ENCODE measurements at places on chromosomes 6 and 20.

DNA sequence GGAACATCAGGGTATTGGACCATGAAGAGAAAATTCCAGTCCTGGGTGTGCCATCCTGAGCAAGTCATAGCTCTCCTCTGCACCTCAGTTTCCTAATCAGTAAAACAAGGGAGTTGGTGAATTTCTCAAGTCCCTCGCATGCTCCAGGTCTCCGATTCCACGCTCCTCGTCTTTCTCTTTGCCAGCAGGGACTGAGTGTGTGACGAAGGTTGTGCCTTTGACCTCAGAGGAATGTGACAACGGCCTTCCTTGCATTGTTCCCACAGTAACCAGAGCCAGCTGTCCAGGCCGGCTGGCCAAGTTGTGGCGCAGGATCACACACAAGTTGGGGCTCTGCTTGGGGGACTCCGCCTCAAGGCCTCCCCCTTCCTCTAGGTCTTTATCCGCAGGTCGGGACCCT, 217.3 kb downstream of the ATXN1 start:
- peak; percentile 52 for DNase-seq

DNA sequence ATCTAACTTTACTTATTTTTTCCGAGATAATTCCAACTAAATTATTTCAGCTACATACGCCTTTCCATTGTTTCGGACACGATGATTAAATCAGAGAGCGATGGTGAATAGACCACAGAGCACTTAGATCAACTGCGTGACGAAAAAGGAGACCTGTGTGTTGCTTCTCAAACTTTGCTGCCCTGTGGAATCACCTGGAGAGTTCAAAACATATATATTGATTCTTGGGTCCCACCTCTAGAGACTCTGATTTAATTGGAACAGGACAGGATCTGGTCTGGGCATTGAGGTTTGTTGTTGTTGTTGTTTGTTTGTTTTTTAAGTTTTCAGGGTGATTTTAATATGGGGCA, 401 bp upstream of the TNFRSF21 start:
- DNase-seq = no peak

DNA sequence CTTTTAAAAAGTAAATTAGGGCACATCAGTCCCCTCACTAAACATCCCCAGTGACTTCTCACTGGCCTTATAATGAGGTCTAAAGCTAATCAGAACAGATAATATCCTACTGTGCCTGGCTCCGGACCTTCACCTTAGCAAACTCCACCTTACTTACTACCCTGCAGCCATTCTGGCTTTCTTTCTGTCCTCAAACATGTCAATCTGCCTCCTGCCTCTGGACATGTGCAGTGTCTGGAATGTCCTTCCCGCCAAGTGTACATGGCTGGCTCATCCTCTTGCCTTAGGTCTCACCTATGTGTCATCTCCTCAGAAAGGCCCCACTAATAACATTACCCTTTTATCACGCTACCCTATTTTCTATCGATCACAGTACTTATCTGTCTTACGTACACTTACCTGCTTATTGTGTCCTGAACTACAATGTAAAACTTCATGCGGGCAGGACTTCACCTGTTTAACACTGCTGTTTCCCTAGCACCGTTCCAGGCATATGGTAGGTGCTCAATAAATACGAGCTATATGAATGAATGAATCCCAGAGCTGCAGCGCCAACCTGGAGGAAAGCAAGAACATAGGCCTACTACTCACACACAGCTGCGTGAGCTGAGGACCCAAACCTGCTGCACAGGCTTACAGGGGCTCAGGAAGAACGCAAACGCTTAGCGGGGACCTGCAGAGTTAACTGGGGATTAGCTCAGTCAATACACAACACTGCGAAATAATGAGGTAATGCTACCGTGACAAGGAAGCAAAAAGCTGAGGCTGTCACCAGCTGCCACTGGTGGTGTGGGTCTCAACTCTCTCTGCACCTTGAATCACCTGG, 991 bp downstream of the UQCC2 start:
- no peak for DNase-seq

DNA sequence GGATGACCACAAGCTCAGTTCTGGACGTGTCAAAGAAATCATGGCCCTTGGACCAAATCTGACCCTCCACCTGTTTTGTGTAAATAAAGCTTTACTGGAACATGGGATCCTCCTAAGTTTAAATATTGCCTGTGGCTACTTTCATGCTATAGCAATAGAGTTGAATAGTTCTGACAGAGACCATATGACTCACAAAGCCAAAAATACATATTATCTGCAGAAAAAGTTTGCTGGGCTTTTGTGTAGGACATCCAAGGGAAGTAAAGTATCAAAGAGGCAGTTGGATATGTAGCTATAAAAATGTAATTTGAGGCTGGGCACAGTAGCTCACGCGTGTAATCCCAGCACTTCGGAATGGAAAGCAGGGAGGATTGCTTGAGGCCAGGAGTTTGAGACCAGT, 78.9 kb downstream of the TOX2 start:
- DNase-seq = no peak

GRCh38 chr20:8735674-8736073, 333.2 kb upstream of the PLCB4 start:
- DNase-seq = no peak

DNA sequence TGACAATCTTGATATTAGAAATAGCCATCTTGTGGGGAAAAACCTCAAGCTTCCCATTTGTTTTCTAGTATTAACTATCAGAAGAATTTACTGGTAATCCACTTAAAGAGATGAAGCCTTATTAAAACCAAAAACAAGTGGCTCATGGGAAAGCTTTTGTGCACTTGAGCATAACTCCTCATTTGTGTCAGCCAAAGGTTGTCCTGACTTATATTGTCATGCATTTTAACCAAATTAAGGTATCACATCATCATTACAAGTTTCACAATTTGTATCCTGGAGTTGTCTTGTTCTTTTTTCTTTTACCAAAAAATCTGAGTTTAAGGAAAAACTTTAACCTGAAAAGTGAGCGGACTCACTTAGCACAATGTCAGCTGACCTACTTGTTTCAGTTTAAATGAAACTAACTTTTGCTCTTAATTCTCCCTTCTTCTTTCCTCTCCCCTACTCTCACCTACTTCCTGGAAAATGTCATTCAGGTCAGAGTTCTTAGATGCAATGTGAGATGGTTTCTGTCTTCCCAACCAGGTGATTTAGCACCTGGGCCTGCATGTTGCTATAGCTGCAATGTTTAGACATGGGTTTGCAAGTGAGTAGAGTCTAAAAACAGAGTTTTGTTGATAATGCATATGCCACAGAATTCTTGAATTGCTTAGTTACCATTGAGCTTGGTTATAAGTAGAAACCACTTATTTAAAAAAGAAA, 82.8 kb downstream of the TNFAIP3 start:
- no peak for DNase-seq

DNA sequence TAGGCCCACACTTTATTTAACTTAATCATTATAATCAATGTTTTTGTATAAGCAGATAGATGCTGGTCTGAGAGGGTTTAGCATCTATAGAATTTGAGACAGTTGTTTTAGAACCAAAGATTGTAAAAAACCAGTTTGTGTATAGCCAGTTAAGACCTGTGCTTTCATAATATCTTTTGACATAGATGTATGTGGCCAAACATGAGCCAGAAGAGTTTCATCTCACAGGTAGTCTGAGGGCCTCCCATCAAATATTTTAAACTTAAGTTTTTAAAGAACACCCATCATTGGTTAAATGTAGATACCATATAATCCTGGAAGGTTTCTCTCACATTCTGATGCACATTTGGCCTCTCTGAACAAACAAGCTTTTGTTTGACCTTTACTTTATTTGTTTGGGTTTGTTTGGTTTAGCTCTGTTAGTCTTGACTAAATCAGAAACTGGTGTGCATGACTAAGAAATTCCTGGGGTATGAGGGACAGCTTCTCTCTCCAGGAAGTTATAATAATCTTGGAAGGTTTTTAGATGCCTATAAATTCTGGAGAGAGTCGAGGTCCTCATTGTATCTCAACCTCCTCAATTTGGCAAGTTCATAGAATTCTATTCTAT, 58.0 kb upstream of the TMEM200A start:
- no peak for DNase-seq

GRCh38 chr20:40326784-40327183, 362.3 kb downstream of the MAFB start:
- DNase-seq = no peak

- DNase-seq = no peak
Observed at GRCh38 chr6:168959696-168960095, 293.9 kb downstream of the THBS2 start.

GRCh38 chr20:19113343-19113930, 99.0 kb upstream of the SLC24A3 start:
- DNase-seq = no peak

DNA sequence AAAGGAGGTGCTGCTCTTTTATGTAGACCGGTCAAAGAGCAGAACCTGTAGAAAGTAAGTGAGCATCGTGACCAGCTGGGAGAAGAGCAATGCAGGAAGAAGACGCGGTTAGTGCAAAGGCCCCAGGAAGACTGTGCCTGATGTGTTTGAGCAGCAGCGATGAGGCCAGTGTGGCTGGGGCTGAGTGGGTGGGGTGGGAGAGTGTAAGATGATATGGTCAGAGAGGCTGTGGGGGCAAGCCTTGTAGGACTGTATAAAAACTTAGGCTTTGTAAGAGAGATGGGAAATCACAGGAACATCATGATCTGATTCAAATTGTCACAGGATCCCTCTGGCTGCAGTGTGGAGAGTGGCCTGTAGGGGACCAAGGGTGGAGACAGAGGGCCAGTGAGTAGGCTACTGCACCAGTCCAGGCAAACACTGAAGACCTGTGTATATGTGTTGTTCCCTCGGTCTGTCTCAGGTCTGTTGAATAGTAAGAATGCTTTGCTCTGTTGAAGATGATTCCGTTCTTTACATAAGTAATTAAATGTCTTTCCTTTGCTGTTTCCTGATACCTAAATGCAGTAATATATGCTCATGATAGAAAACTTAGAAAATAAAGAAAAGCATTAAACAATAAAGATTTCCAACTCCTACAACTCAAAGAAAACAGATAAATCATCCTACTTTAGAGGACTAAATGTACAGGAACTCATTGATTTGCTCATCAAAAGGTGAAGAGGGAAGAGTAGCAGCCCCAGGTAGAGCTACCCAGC, 23.6 kb upstream of the WFDC2 start:
- peak; percentile 75 for DNase-seq

GRCh38 chr20:61802721-61803311, 262.9 kb downstream of the TAF4 start:
- no peak for DNase-seq
